ENCODE measurements at places on chromosomes 3 and 15.

DNA sequence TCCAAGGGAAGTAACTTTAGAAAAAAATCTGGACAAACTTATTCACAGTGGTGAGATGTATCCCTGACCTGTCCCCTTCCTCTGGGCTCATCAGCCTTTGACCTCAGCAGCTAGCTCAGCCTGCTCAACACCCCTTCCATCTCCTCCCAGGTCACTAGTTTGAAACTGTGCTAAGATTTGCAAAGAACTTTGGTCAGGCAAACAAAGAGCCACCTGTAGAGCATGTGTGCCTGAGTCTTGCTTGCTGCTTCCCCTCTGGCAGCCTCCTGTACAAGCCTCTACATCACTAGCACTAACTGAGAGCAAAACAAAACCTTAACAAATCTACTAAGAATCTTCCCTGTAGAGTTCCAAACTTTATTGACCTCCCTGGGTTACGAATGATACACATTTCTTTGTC, 43.9 kb downstream of the NR1I2 start:
- DNase-seq: no peak

DNA sequence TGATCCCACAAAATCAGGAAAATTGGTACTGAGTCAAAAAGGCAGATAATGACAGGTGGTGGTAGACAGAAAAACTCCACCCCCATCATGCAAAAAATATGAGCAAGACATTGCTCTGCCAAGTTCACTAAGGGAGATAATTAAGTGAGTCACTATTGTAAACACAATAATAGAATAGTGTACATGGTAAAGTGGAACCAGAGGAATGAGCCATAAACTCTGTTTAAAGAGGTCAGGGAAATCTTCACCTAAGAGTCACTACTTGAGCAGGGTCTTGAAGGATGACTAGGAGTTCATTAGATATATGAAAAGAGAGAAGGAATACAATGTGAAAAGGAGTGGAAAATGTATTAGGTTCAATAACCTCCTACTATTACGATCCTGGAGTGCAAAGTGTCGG, 213.4 kb upstream of the PEX5L start:
- no peak for DNase-seq

DNA sequence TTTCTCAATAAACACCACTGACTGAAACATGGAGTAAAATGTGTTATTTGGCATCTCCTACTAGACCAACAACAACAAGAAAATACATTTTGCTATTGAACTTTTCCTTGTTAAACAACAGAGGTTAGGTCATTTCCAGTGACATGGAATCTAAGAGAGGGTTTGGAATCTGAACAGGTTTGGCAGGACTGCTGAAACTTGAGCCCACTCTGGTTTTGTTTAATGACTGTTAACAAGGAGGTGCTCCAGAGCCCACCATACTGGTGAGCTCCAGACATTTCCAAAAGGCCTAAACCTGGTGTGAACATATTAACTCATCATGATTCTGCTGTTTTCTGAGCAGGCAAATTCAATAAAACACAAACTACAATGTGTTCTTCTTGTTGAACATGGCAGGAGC, 330.7 kb upstream of the TRIM42 start:
- DNase-seq: no peak

DNA sequence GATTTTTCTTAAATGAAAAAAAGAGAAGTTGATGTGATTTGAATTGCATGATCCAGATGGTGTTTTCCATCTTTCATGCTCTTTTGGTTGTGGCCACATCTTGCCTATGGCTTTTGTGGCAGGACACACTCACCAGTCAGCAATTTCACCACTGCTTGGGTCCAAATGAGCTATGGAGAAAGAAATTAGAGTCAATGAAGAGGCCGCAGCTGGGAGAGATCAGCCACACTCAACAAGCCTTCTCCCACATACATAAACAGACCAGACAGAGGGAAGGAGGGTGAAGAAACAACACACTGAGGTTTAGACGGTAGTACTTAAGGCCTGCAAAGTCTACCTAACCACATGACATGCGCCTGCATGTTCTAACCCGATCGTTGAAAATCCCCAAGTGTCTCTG, 110.7 kb upstream of the CDIN1 start:
- DNase-seq: peak; percentile 19

- no peak for DNase-seq
Measured at GRCh38 chr15:58185439-58185838, 47.3 kb downstream of the AQP9 start.

- DNase-seq: peak; percentile 31
Measured at GRCh38 chr3:184740509-184741258, 28.8 kb upstream of the MAGEF1 start.

GRCh38 chr15:82297546-82297945, 34.9 kb downstream of the SAXO2 start:
- no peak for DNase-seq
